NCI-H187 (cell line): ENCODE measurements at places on chromosomes 5 and 9.

GRCh38 chr5:149206524-149207141 is 65.0 kb upstream of the AFAP1L1 start:
- DNase-seq = no peak

DNA sequence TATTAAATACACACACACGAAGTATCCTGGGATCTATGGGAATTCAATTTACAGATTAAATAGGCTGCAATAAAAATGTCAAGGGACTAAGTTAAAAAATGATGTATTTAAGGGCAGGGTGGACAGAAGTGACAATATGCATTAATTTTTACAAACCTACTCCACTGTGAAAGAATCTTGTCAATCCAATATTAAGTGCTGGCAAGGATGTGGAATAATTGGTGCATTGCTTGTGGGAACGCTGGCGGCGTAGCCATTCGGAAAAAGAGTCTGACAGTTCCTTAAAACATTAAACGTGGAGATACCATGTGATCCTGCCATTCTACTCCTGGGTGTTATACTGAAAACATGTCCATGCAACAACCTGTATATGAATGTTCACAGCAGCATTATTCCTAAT is 4.2 kb downstream of the CDC14B start:
- DNase-seq = no peak

DNA sequence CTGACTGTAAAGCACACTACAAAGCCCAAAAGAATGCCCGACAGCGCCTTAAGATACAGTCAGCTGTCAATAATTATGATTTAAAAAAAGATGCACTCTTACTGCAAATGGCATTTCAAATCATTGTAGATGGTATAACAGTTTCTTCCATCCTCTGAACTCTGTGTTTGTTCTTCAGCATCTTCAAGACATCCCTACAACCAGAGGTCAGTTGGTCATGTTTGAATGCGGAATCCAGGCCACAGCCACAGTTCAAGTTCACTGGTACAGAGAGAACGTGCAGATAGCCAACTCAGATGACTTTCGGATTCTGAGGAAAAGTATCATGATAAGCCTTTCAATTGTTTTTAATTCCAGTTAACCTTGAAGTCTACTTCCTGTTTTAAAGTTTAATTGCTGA is 8.7 kb upstream of the MYOT start:
- no peak for DNase-seq

DNA sequence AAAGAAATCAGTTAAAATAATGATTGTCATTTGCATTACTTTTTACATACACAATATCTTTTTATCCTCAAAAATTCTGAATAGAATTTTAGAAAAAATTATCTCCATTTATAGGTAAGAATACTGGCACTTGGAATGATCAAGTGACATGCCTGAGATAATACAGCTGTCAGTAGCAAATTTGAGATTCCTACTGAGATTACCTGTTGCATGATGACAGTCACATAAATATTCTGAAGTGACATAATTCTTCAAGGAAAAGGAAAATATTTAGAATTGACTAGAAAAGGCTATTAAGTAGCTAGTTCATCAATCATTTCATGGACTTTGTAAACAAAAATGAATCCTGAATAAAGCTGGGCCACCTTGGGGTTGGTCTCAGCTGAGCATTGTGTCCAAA is 15.2 kb upstream of the ENC1 start:
- no peak for DNase-seq

- DNase-seq = no peak
These were observed 161.6 kb downstream of the NR3C1 start for GRCh38 chr5:143241892-143242291.

- DNase-seq = no peak
These were observed 41.1 kb upstream of the NEK6 start for GRCh38 chr9:124216474-124217176.

DNA sequence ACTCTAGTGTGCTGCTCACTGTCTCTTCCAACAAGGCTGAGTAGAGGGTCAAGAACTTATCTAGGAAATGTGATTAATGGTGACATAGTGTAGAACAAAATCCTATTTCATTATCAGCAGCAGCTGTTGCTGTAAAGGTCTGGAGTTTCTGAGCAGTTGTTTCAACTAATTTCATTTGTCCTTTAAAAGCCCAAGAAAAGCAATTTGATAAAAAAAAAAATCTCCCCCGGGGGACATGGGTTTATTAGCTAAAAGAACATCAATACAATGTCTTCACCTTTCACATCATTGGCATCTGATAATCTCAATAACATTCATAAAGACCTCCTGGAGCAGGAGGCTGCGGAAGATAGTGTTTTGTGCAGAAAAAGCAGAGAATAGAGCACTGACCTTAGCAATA is 468.1 kb downstream of the KCTD16 start:
- no peak for DNase-seq

DNA sequence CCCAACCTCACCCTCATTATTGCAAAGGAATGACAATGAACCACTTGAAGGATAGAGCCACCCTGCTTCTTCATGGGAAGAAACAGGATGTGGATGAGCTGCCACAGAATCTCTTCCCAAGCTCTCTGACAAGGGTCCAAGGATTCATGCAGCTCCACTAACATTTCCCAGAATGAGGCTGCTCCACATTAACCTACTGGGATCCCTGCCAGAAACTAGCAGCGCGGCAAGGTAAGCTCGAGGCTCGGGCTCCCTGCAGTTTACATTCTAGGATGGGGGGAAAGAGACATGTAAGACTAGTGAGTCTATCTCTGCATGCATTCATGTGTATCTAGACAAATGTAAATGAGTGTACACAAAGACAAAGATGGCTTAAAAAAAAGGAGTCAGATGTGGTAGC is 12.1 kb downstream of the DCAF12 start:
- DNase-seq = no peak

GRCh38 chr9:106970219-106970975 is 107.4 kb downstream of the ZNF462 start:
- no peak for DNase-seq

DNA sequence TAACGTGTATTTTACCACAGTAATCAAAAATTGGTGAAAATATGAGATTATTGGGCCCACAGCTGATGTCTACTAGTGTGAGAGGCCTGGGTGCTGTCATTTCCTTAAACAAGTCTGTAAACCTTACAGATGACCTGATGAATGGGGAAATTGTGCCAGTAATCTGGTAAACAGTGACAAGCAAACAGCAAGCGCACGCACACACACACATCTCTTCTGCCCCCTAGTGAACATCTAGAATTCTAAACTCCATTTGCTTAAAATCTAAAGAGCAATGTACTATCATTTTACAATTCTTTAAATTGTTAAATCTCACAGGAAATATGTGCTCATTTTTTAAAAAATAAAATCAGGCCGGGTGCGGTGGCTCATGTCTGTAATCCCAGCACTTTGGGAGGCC is 7.5 kb upstream of the RAPGEF1 start:
- no peak for DNase-seq

DNA sequence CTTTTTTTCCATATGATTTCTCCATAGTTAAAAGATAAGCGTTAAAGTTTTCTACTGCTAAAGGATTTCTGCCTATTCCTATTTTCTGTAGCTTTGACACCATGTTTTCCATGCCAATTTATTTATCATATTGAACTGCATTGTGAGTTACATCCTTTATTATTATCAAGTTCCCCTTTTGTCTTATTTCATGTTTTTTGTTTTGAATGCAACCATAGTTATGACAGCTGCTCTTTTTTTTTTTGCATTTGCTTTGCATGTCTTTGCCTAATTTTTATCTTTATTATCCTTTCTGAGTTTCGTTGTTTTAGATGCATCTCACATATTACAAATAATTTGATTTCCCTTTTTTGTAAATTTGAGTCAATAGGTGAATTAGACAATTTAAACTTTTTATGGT is 161.5 kb downstream of the DEPDC1B start:
- no peak for DNase-seq

- no peak for DNase-seq
These were observed 565.5 kb downstream of the ZNF608 start for GRCh38 chr5:124180875-124181461.

- DNase-seq = no peak
These were observed 38.6 kb downstream of the RALGPS1 start for GRCh38 chr9:126953041-126953809.

DNA sequence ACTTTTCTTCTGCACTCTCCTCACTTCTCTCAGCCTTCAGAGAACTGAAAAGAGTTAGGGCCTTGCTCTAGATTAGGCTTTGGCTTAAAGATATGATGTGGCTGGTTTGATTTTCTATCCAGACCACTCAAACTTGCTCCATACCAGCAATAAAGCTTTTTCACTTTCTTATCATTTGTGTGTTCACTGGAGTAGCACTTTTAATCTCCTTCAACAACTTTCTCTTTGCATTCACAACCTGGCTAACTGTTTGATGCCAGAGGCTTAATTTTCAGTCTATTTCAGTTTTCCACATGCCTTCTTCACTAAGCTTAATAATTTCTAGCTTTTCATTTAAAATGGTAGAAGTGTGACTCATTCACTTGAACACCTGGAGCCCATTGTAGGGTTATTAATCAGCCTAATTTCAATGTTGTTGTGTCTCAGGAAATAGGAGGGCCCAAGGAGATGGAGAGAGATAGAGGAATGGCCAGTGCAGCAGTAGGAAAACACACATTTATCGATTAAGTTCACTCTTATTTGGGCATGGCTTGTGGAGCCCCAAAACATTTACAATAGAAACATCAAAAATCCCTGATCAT is 5.9 kb downstream of the ATPSCKMT start:
- no peak for DNase-seq

DNA sequence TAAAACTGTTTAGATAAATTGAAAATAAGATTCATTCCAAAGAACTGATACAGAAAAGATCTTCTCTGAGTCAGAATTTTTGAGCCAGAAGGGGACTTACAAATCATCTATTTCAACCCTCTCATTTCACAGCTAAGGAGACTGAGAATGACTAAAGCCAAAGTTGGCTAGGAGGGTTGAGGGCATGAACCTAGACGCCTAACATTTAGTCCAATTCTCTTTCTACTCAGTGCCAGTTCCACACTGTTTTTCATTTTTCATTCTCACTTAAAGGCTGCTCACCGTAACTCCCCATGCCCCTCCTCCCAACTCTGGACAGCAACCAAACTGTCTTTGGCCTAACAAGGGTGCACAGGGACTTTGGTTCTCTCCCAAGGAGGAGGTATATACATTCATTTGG is 364.0 kb downstream of the NDUFS4 start:
- DNase-seq = no peak

DNA sequence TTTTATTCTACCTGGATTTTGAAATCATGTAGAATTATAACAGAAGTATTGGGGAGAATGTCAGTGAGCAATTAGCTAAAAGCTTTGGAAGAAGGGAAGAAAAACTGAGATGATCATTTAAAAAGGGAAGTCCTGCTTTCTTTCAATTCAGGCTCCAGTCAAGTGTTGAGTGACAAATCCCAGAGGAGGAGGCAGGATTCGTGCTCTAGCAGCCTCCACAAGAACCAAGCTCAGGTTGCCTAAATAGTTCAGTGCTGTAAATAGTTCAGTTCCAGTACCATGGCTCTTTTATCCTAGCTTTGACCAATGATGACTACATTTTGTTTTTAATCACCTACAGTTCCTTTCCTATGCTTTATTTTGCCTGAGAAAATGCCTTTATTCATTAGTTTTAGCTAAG is 204.9 kb upstream of the NREP start:
- no peak for DNase-seq

- DNase-seq = no peak
These were observed 181.2 kb downstream of the MACROH2A1 start for GRCh38 chr5:135217669-135218485.

DNA sequence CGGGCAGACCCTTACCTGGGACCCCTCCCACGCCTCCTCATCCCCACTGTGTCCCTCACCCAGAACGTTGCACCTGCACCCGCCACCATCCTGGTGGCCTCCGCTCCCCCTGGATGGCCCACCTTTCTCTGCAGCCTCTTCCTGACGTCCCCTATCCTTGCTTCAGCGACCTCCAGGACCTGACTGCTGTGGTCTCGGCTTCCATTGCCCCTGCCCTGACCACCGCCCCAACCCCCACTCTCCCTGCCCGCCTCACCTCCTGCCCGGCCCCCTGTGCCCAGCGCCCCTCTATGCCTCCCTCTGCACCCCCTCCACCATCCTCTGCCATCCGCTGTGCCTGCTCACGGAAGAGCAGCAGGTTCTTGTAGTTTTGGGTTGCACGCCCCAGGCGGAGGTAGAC is 2.2 kb downstream of the LCN10 start:
- DNase-seq = no peak

DNA sequence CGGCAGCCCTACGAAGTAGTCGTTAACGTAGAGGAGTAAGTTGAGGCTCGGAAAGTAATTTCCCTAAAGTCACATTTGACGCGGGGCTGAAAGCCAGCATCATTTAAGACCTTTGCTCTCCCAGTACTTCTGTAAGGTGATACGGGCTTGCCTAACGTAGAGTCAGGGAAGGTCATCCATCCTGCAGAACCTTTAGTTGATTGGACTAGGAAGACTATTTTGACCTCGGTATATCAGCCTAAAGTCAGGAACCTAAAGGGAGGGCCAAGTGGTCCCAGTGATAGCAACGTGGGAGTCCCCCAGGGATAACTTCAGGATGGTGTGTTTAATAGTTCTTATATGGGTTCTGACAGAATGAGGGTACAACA is 657 bp downstream of the NUP214 start:
- no peak for DNase-seq

- DNase-seq = peak; percentile 47
These were observed 21.5 kb downstream of the BTF3 start for GRCh38 chr5:73519531-73520283.

GRCh38 chr5:78667461-78668103 is 19.0 kb upstream of the LHFPL2 start:
- DNase-seq = no peak

DNA sequence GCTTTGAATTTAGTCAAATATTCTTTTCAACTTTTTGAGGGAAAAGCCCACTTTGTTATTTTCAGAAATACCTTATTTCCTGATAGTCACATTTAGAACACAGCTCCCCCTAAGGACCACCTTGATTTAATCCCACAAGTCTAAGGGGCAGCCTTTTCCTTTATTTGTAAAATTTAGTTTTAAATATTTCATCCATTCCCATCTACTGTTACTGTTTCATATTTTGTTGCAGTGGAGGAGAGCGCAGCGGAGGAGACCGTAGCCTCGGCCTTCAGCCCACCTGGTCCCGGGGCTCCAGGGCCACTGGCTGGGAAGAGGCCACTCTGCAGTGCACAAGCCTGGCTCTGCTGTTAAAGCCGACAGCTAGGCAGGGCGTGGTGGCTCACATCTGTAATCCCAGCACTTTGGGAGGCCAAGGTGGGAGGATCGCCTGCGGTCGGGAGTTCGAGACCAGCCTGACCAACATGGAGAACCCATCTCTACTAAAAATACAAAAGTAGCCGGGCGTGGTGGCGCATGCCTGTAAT is 19.6 kb downstream of the LPCAT1 start:
- no peak for DNase-seq

- no peak for DNase-seq
These were observed 44.6 kb upstream of the LPCAT1 start for GRCh38 chr5:1568201-1568979.

- DNase-seq = no peak
These were observed 61.2 kb upstream of the SLC25A51 start for GRCh38 chr9:37965116-37965515.
